Endothelial cell (in vitro differentiated cells): ENCODE measurements at places on chromosomes 11 and 22.

DNA sequence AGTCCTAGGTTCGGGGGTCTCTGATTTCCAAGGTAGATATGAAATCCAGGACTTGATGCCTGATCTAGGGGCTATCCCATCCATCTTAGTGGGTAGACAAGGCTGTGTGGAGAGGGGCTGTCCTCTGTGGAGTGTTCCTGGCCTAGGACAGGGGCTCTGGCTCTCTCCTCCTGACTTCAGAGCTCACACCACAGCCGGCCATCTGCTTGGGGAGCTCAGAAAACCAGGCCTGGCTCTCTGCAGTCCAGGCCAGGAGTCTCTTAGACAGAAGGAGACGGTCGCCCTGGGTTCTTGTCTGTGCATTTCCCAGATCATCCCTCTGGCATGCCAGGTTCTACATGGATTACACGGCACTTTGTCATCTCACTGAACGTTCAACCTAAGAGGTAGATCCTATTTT lies 17.9 kb downstream of the TUB start:
- DNase-seq, result no peak

DNA sequence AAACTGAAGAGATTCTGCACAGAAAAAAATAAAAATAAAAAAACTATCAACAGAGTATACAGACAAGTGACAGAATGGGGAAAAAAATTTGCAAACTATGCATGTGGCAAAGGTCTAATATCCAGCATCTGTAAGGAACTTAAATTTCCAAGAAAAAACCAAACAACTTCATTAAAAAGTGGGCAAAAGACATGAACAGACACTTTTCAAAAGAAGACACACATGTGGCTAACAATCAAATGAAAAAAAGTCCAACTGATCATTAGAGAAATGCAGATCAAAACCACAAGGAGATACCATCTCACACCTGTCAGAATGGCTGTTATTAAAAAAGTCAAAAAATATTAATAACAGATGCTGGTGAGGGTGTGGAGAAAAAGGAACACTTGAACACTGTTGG lies 64.3 kb downstream of the APIP start:
- no peak for DNase-seq

DNA sequence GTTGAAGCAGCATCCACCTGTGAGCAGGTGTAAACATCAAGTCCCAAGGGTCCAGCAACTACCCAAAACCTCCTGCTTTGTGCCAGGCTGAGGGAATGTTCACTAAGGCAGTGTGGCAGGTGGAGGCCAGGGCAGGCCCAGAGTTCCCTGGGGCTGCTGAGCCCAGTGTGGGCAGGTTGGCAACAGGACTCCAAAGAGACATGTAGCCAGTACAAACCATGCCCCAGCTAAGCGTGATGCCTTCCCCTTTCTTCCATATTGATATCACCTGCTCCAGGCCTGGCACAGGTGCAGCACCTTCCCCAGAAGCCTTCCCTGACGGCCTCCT lies 30.0 kb upstream of the SCUBE2 start:
- no peak for DNase-seq

DNA sequence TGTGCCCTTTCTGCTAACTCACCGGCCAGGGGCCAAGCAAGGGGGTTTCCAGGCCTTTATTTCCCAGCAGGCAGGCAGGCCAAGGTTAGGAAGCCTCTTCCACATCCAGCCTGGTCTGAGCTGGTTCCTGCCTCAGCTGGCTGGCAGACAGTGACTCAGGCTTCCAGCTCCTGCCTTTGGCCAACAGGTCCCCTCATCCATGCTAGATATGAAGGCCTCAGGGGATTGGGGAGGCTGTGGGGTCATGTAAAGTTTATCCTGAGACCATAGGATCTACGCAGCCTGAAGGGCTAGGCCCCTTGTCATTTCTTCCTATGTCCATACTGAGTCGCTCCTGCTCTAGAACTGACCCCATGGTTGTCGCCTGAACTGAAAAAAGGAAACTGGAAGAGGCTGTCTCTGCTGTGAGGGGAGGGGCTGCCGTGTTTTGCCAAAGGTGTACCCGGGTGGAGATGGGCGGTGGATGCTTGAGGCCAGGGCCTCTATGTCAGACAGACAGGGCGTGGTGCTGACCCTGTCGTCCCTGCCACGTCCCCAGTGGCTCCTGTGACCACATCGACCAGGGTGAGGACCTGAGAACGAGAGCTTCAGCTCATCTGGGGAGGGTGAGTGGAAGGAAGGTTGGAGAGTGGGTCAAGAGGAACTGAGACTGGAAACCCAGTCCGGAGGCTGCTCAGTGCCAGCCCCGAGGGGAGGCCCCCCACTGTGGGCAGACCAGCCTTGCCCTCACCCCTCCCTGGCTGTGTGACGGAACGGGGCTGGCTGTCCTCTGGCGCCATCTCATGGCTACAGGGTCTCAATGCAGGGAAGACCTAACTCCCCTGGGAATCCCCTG lies 17.0 kb downstream of the P2RY6 start:
- DNase-seq, result peak; percentile 80
